NCI-H2081 treated with DMSO at 0.1 percent for 48 hours (cell line): ENCODE measurements at places on chromosomes 6 and 20.

DNA sequence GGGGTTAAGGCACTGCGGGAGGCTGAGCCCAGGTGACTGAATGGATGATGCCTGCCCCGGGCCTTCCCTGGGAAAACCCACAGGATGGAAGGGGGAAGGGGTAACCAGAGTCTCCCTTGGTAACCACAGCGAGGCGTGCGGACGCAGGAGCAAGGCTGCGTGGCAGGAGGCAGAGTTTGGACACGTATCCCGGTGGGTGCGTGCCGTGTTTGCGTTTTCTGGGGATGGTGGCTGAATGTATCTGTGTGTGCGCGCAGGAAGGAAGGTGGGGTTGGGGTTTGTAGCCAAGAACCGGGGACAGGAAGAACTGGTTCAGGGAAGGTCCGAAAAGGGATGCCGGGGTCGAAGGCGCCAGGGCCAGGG is 1.8 kb downstream of the MDGA1 start:
- DNase-seq = no peak

DNA sequence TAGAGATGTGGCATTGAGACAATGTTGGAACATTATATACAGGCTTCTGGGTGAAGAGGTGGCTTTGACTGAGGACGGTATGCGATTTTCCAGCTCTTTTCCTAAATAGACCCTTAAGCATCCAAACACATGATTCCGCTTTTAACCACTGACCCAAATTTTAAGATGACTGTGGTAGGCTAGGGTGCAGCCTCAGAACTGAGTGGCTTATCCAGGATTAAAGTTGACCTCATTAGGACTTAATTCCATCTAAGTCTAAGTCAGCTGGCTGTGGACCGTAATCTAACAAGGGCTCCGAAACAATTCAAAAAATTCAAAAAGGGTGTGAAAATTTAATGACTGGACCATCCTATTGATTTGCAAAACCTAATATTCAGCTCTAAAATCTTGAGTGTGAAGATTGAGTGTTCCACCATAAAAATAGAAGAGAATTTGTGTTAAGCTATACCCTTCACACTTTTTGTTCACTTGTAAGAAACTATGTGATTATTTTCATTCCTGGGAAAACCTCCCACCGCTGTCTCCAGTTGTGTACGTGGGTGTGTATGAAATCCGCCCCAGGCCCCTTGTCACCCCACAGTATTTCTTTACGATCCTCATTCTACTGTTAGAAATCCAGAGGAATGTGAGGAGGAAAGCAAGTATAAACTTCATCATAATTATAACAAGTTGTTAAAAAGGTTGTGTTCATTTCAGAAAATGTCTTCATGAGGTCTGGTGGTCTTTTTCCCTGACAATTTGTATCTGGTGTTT is 2.7 kb downstream of the PCMTD2 start:
- DNase-seq = no peak

DNA sequence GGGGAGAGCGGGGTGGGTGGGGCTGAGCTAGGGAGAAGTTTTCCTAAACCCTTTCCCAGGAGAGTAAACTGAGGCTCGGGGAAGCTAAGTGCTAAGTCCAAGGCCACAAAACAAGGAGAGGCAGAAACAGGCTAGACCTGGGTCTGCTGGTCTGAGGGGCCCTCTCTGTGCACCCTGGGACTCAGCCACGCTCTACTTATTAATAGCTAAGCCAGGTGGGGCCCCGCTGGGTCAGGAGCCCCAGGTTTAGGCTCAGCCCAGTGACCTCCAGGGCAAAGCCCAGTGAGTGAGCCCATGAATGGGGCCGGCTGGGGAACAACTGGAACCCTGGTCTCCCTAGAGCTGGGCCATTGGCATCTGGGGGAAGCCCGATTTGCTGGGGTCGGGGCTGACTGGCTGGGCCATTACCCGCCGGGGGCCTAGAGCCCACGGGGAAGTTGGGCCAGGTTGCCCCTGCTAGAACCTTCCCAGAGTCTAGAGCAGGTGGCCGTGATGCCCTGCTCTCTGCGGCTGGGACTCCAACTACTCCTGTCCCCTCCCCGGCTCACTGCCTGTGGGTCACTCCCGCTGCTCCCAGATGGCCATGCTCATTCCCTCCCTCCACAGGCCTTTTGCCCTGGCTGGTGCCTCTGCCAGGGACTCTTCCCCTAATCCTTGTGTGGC is 24.1 kb upstream of the NOL4L start:
- DNase-seq = no peak

DNA sequence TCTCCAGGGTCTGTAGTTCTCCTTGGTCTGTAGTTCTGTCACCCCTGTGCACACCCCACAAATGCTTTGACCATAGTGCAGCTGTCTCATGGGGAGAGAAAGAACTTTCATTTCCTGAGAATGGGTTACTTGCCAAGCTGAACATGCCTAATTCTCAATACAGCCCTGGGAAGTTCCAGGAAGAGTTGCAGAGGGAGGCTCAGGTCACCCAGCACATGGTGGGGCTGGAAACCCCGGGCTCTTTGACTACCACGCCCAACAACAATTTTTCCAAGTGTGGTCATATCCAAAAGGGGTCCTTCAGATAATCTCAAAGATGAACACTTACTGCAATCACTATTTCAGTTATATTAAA is 2.2 kb upstream of the PTPRA start:
- no peak for DNase-seq

- DNase-seq = no peak
Measured at GRCh38 chr20:21162631-21163030, 36.7 kb downstream of the KIZ start.

DNA sequence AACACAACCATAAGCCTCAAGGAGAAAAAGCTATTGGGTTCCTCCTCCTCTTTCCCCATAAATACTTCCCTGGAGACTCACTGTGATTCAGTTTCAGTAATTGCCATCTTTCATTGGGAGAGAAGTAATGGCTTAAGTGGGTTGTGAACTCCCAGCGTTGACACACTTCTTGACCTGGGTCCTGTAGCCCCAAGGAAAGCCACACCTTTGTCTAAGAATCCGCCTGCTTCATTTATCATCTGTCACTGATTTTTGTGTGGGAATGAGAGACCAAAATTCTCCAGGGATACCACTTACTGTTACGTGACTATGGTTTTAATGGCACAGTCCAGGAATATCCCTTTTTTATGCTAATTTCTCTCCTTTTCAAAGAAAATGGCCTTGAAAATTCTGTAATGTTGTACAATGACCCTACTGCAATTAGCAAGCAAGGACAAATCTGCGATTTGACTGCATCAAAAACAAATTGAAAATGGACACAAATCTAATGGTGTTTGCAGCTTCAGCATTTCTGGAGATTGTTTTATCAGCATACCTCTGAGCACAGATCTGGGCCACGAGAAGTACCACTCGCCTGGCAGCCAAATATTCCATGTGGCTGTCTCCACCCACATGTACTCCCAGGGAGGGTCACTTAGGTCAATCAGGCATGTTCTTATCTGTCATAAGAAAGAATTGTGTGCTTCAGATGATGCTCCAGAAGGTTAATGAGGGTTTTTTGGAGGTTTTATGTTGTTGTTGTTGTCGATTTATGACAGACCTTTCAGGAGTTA is 29.8 kb downstream of the DCBLD1 start:
- no peak for DNase-seq

GRCh38 chr20:21228511-21228910 is 74.6 kb upstream of the XRN2 start:
- no peak for DNase-seq

GRCh38 chr6:27889275-27889627 is 22.9 kb downstream of the OR2B2 start:
- no peak for DNase-seq
